ENCODE measurements at places on chromosomes 1 and 21.

- DNase-seq = no peak
Measured at GRCh38 chr1:28642056-28642846, 616 bp downstream of the TAF12 start.

- no peak for DNase-seq
Measured at GRCh38 chr1:53076721-53077598, 14.9 kb downstream of the PODN start.

- no peak for DNase-seq
Measured at GRCh38 chr1:245161866-245162265, 7.1 kb downstream of the KIF26B start.

DNA sequence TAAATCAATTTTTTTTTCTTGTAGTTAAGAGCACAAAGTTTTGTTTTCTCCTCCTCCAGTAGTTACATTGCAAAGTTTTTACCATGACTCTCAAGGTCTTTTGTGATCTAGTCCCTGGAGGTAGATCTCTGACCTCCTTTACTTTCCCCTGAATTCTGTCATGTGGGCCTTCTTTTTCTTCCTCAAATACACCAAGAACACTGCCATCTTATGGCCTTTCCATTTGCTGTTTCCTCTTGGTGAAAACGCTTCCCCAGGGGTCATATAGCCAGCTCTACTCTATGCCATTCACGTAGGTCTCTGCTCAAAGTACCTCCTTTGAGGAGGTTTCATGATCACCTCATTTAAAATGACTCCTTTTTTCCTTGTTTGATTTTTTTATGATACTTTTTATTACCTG, 2.7 kb downstream of the DDX20 start:
- DNase-seq = no peak

DNA sequence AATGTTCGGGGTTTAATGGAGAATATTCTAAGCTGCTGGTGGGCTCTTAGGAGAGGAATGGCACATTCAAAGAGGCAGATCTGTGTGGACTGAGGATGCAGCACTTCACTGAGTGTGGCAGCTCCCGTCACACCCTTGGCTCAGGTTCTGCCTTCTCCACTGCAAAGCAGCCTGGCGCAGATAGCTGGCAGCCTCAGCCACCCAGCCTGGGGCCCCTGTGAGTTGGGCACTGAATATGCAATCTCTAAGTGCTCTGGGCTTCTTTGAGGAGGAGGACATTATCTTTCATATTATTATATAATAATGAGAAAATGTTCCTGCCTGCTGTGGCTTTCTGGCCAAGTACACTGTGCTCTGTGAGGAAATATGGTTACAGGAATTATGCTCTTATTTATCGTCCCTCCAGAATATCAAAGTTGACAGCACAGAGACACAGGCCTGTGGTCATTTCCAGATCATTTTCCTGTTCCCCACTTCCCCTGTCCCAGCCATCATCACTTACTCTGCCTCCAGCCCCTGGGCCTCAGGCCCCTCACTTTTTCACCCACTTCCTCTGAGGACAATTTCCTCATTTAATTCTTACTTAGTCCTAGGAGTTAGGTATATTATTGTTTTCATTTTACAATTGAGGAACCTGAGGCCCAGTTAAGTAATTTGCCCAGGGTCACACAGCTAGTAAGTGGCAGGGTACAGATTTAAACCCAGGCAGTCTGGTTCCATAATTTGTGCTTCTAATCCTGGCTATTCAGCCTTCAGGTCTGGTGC, 53.6 kb downstream of the MAB21L3 start:
- DNase-seq = no peak

GRCh38 chr1:211641044-211641800, 34.2 kb downstream of the NEK2 start:
- no peak for DNase-seq

DNA sequence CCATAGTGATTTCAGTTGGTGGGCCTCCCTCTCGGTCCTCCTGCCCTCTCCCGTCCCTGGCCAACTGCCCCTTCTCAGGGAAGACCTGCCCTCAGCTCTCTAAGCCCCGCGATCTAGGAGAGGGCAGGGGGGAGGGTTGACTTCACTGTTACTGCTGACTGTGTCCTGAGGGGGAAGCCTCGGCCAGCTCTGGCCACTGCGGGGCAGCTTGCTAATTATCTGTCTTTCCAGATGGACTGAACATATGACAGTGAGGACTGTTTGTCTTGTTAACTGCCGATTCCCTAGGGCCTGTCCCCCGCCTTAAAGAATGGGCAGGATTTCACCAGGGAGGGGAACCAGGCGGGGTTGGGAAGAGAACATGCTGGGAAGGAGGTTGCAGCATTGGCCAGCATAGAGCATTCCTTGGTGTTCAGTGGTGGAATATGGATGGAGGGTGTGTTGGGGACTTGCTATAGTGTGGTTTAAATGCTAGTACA, 22.9 kb downstream of the NIPAL3 start:
- DNase-seq = no peak

All from stimulated activated CD8-positive, alpha-beta memory T cell treated with anti-CD3 and anti-CD28 coated beads, Interleukin-4, amount 100 ng/mL, for 24 hours (primary cell).